ENCODE measurements at places on chromosomes 3 and 15.

DNA sequence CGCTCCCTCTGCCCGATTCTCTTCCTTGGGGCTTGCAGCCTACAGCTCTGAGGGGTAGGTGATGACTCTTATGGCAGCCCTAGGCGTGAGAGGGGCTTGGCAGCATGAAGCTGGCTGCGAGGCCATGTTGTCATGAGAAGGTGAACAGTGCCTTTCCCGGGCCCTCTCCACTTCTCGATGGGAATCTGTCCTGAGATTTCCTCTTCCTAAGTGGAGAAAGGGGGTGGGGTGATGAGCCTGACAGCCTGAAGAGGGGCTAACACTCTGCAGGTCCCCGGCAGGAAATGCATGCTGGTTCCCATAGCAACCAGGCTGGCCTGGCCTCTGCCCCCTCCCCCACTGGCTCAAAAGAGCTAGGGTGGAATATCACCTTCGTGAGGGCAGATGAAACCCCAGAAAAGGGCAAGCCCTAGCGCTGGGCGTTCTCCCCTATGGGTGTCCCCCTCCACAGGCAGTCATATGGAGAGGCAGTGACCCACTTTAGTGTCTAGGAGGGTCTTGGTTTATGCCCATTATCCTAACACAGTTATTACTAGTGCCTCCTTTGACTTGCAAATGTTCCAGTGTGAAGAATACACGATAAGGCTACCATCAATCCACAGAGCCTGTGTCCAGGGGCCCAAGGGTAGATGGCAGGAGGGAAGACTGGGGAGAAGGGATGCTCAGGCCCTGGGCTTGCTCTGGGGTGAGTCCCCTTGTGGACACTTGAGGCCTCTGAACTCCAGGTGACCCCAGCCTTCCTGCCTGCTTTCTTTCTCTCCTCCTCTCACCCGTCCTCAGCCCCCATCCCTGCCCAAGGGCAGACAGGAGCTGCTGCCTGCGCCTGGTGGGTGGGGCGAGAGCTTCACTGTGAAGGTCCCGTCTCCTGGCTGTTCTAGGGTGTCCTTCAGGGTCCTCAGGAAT is 13.2 kb downstream of the EPHB3 start:
- no peak for DNase-seq

DNA sequence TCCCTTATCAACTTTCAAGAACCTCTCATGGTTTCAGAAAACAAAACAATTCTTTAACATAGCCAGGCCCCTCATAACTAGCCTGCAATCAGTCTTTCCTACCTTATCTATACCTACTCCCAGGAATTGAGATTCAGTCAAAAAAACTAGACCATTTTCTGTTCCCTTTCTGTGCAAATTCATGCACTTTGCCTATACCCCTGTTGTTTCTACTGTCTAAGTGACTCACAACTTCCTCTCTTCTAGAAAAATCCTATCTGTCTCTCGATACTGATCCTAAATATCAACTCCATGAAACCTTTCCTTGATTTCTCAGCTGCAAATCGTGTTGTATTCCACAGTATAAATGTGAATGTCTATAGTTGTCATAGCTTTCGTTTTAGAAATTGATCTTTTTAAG is 10.9 kb upstream of the IL1RAP start:
- no peak for DNase-seq

DNA sequence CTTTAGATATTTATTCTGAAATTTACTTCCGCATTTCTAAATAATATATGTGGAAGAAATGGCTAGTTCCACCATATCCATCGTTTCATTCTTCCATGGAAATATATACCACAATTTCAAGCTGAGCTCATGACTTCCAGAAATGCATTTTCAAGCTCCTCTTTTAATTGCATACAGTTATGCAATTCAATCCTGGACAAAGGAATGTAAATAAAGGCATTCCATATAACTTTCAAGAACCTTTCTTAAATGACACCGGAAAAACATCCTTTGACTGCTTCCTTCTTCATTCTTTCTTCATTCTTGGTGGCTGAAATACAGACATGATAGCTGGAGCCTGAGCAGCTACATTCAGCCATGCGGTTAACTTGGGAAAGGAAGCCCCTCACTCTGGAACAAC is 185.2 kb upstream of the GADL1 start:
- no peak for DNase-seq

DNA sequence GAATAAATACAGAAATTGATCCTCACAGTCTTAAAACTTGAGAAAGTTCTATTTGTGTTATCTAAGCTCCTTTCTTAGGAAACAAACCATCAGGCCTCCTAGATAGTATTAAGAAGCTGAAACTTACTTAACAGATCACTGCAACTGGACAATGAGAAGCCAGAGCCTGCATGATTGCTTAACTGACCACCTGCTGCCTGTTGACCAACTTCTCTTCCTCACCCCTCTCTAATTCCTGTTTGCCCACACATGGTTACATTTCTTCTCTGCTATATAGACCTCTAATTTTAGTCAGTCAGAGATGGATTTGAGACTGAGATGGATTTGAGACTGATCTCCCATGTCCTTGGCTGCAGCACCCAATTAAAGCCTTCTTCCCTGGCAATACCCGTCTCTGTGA is 13.5 kb downstream of the CCPG1 start:
- DNase-seq, result no peak

DNA sequence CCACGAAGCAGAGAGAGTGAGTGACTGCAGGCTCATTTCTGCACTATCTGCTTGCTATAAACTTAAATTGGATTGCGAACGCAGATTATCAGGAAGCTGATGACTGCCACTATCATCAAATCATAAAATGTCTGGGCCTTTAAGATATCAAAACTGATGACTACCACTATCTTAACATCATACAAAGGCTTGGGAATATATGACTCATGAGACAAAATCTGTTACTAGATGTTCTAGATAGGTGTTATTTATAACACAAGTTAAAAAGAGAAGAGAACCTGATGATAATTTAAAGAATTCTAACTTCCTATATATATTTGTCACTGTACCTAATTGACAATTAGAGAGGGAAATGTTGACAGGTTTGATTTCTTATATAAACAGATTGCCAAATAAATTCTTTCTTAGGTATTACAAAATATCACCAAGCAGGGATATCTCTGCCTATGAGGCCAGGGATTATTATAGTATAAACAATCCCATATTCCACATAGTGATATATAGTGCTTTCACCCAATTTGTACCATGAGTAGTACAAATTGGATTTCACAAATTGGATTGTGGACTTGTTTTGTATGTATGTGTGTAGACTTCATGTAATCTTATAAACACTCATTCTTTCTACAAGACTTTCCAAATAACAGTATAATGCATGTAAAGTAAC is 1157.2 kb downstream of the ROBO1 start:
- no peak for DNase-seq

Measured in BJ (cell line).